ENCODE measurements at places on chromosomes 11 and 22. TPM values are rescaled to one million over a fixed set of nuclear protein-coding genes. Genes with fewer than 3 reads are reported as not detected.

Gene OR5A2
- total RNA-seq, result not detected

Gene HEPHL1
- total RNA-seq, result not detected

Gene ZNF280B
- total RNA-seq, result 0.97 TPM

Gene GGTLC3
- total RNA-seq, result 0.40 TPM

Gene MED17
- 27.8 TPM for total RNA-seq

DNA sequence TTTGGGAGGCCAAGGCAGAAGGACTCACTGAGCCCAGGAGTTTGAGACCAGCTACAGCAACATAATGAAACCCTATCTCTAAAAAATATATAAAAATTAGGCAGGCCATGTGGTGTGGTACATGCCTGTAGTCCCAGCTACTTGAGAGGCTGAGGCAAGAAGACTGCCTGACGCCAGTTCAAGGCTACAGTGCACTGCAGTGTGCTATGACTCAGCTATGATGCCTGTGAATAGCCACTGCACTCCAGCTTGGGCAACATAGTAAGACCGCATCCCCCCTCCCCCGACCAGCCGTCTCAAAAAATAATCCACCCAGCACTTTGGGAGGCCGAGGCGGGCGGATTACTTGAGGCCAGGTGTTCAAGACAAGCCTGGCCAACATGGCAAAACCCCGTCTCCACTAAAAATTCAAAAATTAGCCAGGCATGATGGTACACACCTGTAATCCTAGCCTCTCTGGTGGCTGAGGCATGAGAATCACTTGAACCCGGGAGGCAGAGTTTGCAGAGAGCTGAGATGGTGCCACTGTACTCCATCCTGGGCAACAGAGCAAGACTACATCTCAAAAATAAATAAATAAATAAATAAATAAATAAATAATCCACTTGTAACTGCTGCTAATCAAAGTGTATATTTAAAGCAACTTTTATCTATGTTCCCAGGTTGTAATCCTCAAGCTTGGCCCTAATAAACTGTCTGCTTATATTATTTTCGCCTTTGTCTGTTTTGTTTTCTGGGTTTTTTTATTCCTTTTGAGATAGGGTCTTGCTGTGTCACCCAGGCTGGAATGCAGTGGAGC is 7.8 kb downstream of the HPS5 start:
- H3K4me3 ChIP-seq, result no peak overlapping the region
- peak overlapping the region; percentile 22 for H3K27ac ChIP-seq
- peaks cover 10% of the 10 kb centered on the region for H3K36me3 ChIP-seq
- no peaks in the 10 kb centered on the region for H3K27me3 ChIP-seq

- H3K36me3 ChIP-seq, result peaks cover 12% of the 10 kb centered on the region
- H3K27ac ChIP-seq, result no peak overlapping the region
- H3K4me1 ChIP-seq, result no peaks in the 10 kb centered on the region
- DNase-seq, result no peak
- H3K27me3 ChIP-seq, result no peaks in the 10 kb centered on the region
Observed at GRCh38 chr11:65849366-65849765, 8.6 kb downstream of the CFL1 start.

DNA sequence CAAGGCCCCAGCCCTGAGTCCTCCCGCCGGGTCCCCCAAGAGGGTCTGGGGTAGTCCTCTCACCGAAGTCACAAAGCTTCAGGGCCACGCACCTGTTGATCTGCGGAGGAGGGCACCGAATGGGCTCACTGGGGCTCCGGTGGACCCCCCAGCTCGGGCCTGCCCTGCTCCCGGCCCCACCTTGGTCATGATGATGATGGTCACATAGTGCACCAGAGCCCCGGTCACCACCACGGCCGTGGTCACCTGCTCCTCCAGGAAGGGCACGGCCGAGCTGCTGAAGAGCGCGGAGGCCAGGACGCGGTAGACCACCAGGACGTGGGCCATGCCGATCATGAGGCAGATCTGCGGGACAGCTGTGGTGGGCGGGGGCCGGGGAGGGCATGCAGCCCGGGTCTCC is 13.5 kb upstream of the SIGIRR start:
- no peak for DNase-seq
- no peak overlapping the region for H3K27ac ChIP-seq
- no peaks in the 10 kb centered on the region for H3K36me3 ChIP-seq
- no peaks in the 10 kb centered on the region for H3K4me1 ChIP-seq
- H3K4me3 ChIP-seq, result no peak overlapping the region

GRCh38 chr11:73325036-73325981 is 17.2 kb downstream of the ARHGEF17 start:
- H3K27me3 ChIP-seq, result no peaks in the 10 kb centered on the region
- no peaks in the 10 kb centered on the region for H3K36me3 ChIP-seq
- peak; percentile 50 for DNase-seq
- peaks cover 48% of the 10 kb centered on the region for H3K4me1 ChIP-seq
- peak overlapping the region; percentile 60 for H3K27ac ChIP-seq

GRCh38 chr22:42272431-42272999 is 2.1 kb upstream of the TCF20 start:
- H3K27ac ChIP-seq, result no peak overlapping the region
- DNase-seq, result no peak
- H3K4me3 ChIP-seq, result no peak overlapping the region

DNA sequence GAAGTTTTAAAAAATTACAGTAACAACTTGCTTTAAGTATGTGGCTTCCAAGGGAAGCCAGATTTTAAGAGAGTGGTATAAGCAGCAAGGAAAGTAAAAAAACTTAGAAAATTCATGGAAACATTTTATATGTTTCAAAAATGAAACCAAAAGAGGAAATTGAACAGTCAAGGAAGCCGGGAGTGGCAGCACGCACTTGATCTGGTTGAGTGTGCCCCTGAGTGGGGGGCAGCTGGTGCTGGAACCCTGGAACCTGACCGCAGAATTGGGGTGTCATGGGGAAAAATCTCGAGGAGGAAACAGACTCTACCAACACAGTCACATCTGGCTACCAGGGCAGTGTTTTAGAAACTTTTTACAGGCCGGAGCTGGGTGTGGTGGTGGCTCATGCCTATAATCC is 14.0 kb downstream of the MICALL1 start:
- H3K27ac ChIP-seq, result no peak overlapping the region
- no peak for DNase-seq
- no peak overlapping the region for H3K4me3 ChIP-seq
- H3K27me3 ChIP-seq, result peaks cover 3% of the 10 kb centered on the region
- no peaks in the 10 kb centered on the region for H3K4me1 ChIP-seq
- peaks cover 53% of the 10 kb centered on the region for H3K36me3 ChIP-seq

DNA sequence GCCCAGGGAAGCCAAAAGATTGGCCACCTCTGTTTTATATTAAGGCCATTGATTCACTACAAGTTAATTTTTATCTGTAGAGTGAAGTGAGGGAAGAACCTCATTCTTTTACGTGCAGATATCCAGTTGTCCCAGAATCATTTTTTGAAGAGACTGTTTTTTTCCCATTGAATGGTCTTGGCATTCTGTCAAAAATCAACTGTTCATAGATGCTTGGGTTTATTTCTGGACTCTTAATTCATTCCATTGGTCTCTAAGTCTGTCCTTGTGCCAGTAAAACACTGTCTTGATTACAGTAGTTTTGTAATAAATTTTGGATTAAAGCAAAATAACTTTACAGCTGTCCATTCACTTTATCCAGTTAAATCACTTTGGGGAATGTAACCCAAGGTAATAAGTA is 26.8 kb downstream of the WBP2NL start:
- H3K4me1 ChIP-seq, result peaks cover 5% of the 10 kb centered on the region
- no peaks in the 10 kb centered on the region for H3K36me3 ChIP-seq
- DNase-seq, result peak; percentile 57
- no peak overlapping the region for H3K4me3 ChIP-seq

- DNase-seq, result no peak
- H3K4me1 ChIP-seq, result no peaks in the 10 kb centered on the region
- no peak overlapping the region for H3K4me3 ChIP-seq
- H3K36me3 ChIP-seq, result no peaks in the 10 kb centered on the region
Observed at GRCh38 chr11:42571878-42572610, 739.8 kb upstream of the API5 start.

DNA sequence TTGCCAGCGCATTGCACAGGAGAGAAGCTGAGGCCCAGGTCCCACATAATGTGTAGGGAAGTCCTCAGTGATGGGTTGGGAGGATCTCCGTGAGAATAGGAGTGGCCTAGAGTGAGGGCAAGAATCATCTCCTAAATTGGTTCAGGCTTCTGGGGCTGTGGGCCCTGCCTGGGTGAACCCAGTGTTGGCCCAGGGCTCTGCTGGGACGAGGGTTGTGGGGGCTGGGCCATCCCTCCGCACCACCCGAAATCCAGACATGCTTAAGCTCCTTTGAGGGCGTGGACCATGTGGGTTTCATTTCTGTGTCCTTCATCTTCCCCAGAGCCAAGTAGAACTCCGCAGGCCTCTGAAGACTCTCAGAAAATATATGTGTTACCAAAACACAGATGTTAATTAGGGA is 3.7 kb downstream of the MICALL1 start:
- H3K4me3 ChIP-seq, result no peak overlapping the region
- no peak for DNase-seq
- peak overlapping the region; percentile 2 for H3K27ac ChIP-seq
- H3K36me3 ChIP-seq, result no peaks in the 10 kb centered on the region

DNA sequence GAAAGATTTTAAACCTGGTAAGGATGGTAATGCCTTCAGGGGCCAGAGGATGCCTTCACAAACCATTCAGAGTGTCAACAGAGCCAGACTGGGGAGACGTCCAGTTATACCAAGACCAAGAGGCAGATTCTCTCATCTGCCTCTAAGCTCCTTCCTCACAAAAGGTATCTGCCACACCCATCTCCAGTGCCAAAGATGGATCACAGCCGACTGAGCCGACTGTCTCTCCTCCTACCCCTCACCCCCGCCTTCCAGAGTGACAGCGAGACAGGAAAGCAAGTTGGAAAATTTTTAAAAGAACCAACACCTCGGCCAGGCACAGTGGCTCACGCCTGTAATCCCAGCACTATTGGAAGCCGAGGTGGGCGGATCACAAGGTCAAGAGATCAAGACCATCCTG is 79.1 kb upstream of the AKIP1 start:
- H3K4me1 ChIP-seq, result peaks cover 12% of the 10 kb centered on the region
- no peak overlapping the region for H3K27ac ChIP-seq
- DNase-seq, result no peak
- H3K36me3 ChIP-seq, result no peaks in the 10 kb centered on the region

GRCh38 chr11:63837739-63838138 is 1.2 kb upstream of the MARK2 start:
- no peak overlapping the region for H3K4me3 ChIP-seq
- H3K4me1 ChIP-seq, result peaks cover 20% of the 10 kb centered on the region
- H3K27me3 ChIP-seq, result no peaks in the 10 kb centered on the region

DNA sequence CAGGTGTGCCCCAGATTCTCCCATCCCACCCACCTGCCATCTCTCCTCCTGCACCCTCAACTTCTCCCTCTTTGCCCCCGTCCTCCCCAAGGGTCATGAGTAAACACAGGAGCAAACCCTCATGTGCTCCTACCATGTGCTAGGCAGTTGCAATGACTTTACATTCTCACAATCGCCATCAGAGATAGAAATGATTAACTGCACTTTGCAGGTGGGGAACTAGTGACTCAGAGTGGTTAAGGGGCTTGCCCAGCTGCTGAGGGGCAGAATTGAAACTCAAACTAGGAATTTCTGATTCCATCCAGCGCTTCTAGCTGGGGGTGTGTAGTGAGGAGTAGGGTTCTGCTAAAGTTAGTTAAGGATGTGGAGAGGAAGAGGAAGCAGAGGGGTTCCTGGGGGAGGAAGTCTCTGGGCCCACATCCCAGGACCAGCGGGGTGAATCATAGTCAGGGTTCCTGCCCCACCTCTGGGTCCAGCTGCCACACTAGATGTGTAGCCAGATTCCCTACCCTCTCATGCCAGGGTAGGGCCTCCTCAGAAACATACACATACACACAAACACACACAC is 16.0 kb upstream of the PRG2 start:
- DNase-seq, result no peak
- H3K4me3 ChIP-seq, result no peak overlapping the region
- H3K27me3 ChIP-seq, result no peaks in the 10 kb centered on the region
- H3K27ac ChIP-seq, result peak overlapping the region; percentile 9
- H3K36me3 ChIP-seq, result peaks cover 4% of the 10 kb centered on the region
- no peaks in the 10 kb centered on the region for H3K4me1 ChIP-seq

DNA sequence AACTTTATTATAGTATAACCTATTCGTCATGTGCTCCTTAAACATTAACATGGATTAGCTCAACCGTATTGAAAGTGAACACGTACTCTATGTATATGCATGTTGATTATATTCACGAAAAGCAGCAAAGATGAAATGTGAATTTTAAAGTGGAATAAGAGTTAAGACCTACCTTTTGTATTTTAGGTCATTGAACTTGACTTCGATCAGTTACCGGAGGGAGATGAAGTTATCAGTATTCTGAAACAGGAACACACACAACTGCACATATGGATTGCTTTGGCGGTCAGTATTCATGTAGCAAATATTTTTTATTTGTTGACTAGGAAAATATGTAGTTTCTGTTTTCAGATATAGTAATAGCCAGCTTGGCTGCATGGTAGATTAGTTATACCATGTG is 1.4 kb downstream of the CTR9 start:
- no peaks in the 10 kb centered on the region for H3K27me3 ChIP-seq
- H3K36me3 ChIP-seq, result peaks cover 14% of the 10 kb centered on the region
- no peak overlapping the region for H3K4me3 ChIP-seq
- H3K27ac ChIP-seq, result no peak overlapping the region
- peaks cover 11% of the 10 kb centered on the region for H3K4me1 ChIP-seq

GRCh38 chr11:34564406-34564805 is 50.8 kb upstream of the ELF5 start:
- no peaks in the 10 kb centered on the region for H3K27me3 ChIP-seq
- no peaks in the 10 kb centered on the region for H3K4me1 ChIP-seq
- H3K27ac ChIP-seq, result no peak overlapping the region
- no peak overlapping the region for H3K4me3 ChIP-seq
- DNase-seq, result no peak

- H3K4me3 ChIP-seq, result no peak overlapping the region
- H3K4me1 ChIP-seq, result no peaks in the 10 kb centered on the region
- no peak overlapping the region for H3K27ac ChIP-seq
Observed at GRCh38 chr11:77467993-77468392, 5.9 kb downstream of the PAK1 start.

- H3K36me3 ChIP-seq, result peaks cover 7% of the 10 kb centered on the region
- no peak overlapping the region for H3K4me3 ChIP-seq
Observed at GRCh38 chr22:44728761-44729324, 23.5 kb upstream of the ARHGAP8 start.

- H3K36me3 ChIP-seq, result no peaks in the 10 kb centered on the region
- peak; percentile 72 for DNase-seq
- no peaks in the 10 kb centered on the region for H3K4me1 ChIP-seq
Observed at GRCh38 chr22:41998361-41999261, at the start of gene WBP2NL. WBP2NL (plus strand) TSS chr22:41998788; CDS start chr22:41998819, 31 bp downstream.

DNA sequence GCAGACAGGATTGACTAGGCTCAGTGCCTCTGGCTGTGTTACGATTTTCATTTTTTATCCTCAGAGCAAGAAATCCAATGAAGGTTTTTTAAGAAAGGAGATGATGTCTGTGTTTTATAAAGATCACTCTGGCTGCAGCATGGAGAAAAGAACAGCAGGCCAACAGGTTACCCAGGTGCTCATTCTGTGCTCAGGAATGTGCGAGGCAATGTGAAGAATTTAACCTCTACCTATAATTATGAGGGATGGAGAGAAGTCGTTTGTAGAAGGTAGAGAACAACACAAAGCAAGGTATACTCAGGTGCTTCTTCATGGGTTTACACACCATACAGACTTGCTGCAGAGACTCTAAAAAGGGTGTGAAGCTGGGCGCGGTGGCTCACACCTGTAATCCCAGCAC is 10.0 kb upstream of the RTCB start:
- no peaks in the 10 kb centered on the region for H3K36me3 ChIP-seq
- DNase-seq, result no peak
- no peaks in the 10 kb centered on the region for H3K4me1 ChIP-seq
- no peak overlapping the region for H3K4me3 ChIP-seq
- H3K27me3 ChIP-seq, result peaks cover 3% of the 10 kb centered on the region
